HFFc6 (cell line): ENCODE measurements at places on chromosomes 2 and 18. TPM values are rescaled to one million over a fixed set of nuclear protein-coding genes. Genes with fewer than 3 reads are reported as not detected.

- peaks cover 1% of the 10 kb centered on the region; the same call in 1 of the 2 replicates for H3K27me3 ChIP-seq
- no peaks in the 10 kb centered on the region for H3K4me1 ChIP-seq
- no peak overlapping the region for H3K27ac ChIP-seq
- no peak for DNase-seq
- H3K4me3 ChIP-seq: no peak overlapping the region
- no peaks in the 10 kb centered on the region for H3K36me3 ChIP-seq
Measured at GRCh38 chr18:69484699-69485396, 84.2 kb downstream of the DOK6 start.

GRCh38 chr2:225429717-225430116, 30.2 kb downstream of the NYAP2 start:
- no peak for DNase-seq
- no peak overlapping the region for H3K27ac ChIP-seq
- no peak overlapping the region for H3K4me3 ChIP-seq
- H3K27me3 ChIP-seq: no peaks in the 10 kb centered on the region
- H3K36me3 ChIP-seq: no peaks in the 10 kb centered on the region

DNA sequence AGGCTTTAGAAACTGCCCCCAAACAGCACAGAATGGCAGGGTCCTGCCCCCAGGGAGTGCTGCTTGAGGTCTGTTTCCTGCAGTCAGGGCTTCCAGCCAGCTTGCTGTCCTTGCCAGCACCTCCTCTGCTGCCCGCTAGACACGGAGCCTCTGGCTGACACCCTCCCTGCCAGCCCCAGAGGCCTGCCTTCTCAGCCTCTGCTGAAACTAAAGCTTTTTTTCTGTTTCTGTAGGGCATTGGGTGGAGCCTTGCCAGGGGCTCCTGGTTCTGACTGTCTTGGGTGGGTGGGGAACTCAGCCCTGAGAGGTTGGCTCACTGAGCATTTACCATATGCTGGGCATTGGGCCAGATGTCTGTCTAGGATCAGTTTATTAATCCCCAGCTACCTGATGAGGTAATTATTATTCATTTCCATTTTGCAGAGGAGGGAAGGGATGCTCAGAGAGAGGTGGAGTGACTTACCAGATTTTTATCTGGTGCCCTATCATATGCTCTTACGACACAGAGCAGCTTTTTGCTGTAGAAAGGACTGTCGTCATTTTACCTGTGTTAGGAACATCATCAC, 35.4 kb downstream of the INPP4A start:
- no peak overlapping the region for H3K4me3 ChIP-seq
- no peak overlapping the region; the same call in 1 of the 2 replicates for H3K27ac ChIP-seq
- peak; percentile 63 for DNase-seq
- no peaks in the 10 kb centered on the region; the same call in none of the 2 replicates for H3K27me3 ChIP-seq

DNA sequence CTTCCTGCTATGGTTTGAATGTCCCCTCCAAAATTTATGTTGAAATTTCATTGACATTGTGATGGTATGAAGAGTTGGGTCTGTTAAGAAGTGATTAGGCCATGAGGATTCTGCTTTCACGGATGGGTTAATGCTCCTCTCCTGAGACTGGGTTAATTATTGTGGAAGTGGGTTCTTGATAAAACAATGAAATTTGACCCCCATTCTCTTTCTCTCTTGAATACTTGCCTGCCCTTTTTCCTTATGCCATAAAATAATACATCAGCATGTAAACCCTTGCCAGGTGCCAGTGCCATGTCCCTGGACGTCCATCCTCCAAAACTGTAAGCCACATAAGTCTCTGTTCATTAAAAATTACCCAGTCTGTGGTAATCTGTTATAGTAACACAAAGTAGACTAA, 352.8 kb downstream of the LRRTM4 start:
- H3K27ac ChIP-seq: no peak overlapping the region
- no peaks in the 10 kb centered on the region for H3K4me1 ChIP-seq
- H3K36me3 ChIP-seq: no peaks in the 10 kb centered on the region
- H3K4me3 ChIP-seq: no peak overlapping the region

DNA sequence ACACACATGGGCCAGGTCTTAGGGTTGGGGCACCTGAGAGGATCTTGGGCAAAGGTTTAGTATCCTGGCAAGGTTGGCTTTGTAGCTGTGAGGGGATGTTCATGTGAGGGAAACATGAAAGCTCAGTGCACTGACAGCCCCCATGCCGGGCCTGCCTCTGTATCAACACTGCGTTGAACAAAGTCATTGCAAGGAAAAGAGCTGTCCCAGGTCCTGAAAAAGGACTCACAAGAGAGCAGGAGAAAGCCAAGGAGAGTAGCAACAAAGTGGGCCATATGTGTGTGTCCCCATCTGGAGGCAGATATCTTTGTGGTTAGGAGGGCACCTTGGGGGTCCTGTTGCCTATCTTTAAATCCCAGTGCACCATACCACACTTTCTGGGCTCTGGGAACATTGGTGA, 237.8 kb upstream of the THSD7B start:
- DNase-seq: no peak
- no peaks in the 10 kb centered on the region; the same call in 1 of the 2 replicates for H3K27me3 ChIP-seq
- H3K4me3 ChIP-seq: no peak overlapping the region
- H3K4me1 ChIP-seq: no peaks in the 10 kb centered on the region
- no peak overlapping the region for H3K27ac ChIP-seq
- H3K36me3 ChIP-seq: no peaks in the 10 kb centered on the region

- H3K4me1 ChIP-seq: no peaks in the 10 kb centered on the region
- DNase-seq: no peak
- H3K36me3 ChIP-seq: no peaks in the 10 kb centered on the region
- no peak overlapping the region for H3K27ac ChIP-seq
- H3K4me3 ChIP-seq: no peak overlapping the region
- peaks cover 3% of the 10 kb centered on the region; the same call in 1 of the 2 replicates for H3K27me3 ChIP-seq
Measured at GRCh38 chr2:66122516-66122915, 312.4 kb upstream of the MEIS1 start.

DNA sequence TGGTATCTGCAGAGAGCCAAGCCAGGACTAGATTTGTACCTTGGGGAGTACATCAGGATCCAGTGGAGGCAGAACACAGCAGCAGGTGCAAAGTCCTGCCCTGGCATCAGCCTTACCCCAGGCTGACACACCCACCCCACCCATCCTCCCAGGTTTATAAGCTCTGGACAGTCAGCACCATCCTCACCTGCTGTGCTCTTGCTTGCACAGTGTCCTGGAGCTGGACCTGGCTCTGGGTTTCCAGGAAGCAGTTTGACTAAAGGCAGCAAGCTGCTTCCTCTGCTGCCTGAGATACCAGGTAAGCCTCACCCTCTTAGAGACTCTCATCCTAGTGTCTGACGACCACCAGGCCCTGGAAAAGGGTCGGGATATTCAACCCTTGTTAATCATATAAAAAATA, at the start of gene SULT1C3:
TSS of gene SULT1C3 (plus strand) at position 183 of the 400 bp plus-strand sequence. CDS start 7,227 bp downstream, outside the sequence.
- no peaks in the 10 kb centered on the region; the same call in 1 of the 2 replicates for H3K27me3 ChIP-seq
- no peak for DNase-seq
- no peak within 1 kb of the TSS for H3K27ac ChIP-seq
- H3K36me3 ChIP-seq: no peaks in the 10 kb centered on the region

DNA sequence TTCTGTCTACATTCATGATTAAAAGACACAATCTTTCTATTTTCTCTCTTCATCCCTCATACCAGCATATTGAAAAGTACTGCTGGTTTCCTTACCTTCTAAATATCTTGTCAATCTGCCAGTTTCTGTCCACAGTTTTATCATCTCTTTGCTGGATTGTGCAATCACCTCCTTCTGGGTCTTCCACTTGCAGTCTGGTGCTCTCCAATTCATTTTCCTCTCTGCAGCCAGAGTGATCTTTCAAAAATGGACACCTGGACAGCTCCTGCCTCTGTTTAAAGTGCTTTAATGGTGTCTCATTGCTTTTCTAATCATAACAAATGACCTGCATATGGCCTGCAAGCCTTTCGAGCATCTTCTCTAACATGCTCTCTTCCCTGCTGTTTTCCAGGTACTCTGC, 94.0 kb downstream of the C1QL2 start:
- H3K4me3 ChIP-seq: no peak overlapping the region
- no peak for DNase-seq
- no peaks in the 10 kb centered on the region for H3K4me1 ChIP-seq
- H3K27me3 ChIP-seq: no peaks in the 10 kb centered on the region
- H3K27ac ChIP-seq: no peak overlapping the region

DNA sequence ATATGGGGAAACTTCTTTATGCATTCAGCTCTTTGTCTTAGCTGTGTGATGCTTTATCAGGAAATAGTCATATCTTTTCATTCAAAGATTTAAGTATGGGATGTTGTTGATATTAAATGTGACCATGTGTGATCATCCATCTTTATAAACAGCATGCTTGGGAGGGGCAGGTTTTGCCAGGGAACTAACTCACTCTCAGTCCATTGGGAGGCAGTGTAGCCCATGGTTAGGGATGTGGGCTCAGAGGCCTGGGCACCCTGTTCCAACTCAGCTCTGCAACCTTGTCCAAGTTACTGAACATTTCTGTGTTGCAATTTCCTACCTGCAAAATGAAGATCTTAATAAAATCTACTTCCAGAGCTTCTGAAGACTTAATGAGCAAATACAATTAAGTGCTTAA, 92.0 kb upstream of the BCL2L11 start:
- no peak for DNase-seq
- H3K27ac ChIP-seq: no peak overlapping the region
- no peak overlapping the region for H3K4me3 ChIP-seq
- H3K27me3 ChIP-seq: peaks cover 39% of the 10 kb centered on the region
- H3K36me3 ChIP-seq: no peaks in the 10 kb centered on the region

GRCh38 chr2:18149660-18150246, 271.3 kb downstream of the KCNS3 start:
- H3K27ac ChIP-seq: no peak overlapping the region
- H3K4me1 ChIP-seq: peaks cover 12% of the 10 kb centered on the region; the same call in 1 of the 2 replicates
- H3K27me3 ChIP-seq: peaks cover 7% of the 10 kb centered on the region
- peak; percentile 49 for DNase-seq

GRCh38 chr2:61575447-61575859, 37.3 kb upstream of the XPO1 start:
- no peak overlapping the region for H3K27ac ChIP-seq
- no peaks in the 10 kb centered on the region for H3K4me1 ChIP-seq
- H3K36me3 ChIP-seq: no peaks in the 10 kb centered on the region
- DNase-seq: no peak
- peaks cover 8% of the 10 kb centered on the region for H3K27me3 ChIP-seq
- no peak overlapping the region for H3K4me3 ChIP-seq

- H3K27ac ChIP-seq: no peak overlapping the region
- no peaks in the 10 kb centered on the region for H3K36me3 ChIP-seq
- H3K4me3 ChIP-seq: no peak overlapping the region
- H3K4me1 ChIP-seq: no peaks in the 10 kb centered on the region
Measured at GRCh38 chr2:26559556-26559955, 81.6 kb downstream of the CIB4 start.

GRCh38 chr2:184272056-184272455, 326.3 kb upstream of the ZNF804A start:
- no peak overlapping the region for H3K27ac ChIP-seq
- no peaks in the 10 kb centered on the region for H3K36me3 ChIP-seq
- H3K27me3 ChIP-seq: no peaks in the 10 kb centered on the region
- DNase-seq: no peak

- no peak for DNase-seq
- H3K27me3 ChIP-seq: peaks cover 12% of the 10 kb centered on the region
- no peak overlapping the region for H3K27ac ChIP-seq
- peaks cover 15% of the 10 kb centered on the region for H3K36me3 ChIP-seq
Measured at GRCh38 chr18:22451796-22452195, 34.1 kb upstream of the CTAGE1 start.

DNA sequence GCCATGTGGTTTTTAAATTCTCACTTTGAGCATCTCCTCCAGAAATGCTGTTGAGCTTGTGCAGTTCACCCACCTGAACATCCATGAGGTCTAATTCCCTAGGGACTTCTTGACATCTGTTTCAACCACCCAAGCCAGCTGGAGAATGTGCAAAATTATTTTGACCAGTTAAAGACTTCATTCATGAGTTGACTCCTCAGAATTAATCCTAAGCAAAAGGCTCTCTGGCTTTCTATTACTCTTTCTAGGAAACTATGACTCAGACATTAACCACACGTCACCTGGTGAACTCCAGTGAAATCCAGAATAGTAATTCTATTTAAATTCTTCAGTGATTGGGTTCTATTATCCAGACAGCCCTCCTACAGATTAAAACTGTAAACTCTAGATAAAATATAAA, 247.5 kb downstream of the NBAS start:
- H3K27me3 ChIP-seq: no peaks in the 10 kb centered on the region; the same call in 1 of the 2 replicates
- H3K4me1 ChIP-seq: peaks cover 18% of the 10 kb centered on the region
- DNase-seq: peak; percentile 4
- H3K4me3 ChIP-seq: no peak overlapping the region

- no peaks in the 10 kb centered on the region; the same call in 1 of the 2 replicates for H3K36me3 ChIP-seq
- DNase-seq: no peak
- H3K27me3 ChIP-seq: no peaks in the 10 kb centered on the region; the same call in 1 of the 2 replicates
- H3K4me3 ChIP-seq: no peak overlapping the region
- no peak overlapping the region for H3K27ac ChIP-seq
- H3K4me1 ChIP-seq: peaks cover 51% of the 10 kb centered on the region
Measured at GRCh38 chr18:36415625-36416024, 118.1 kb downstream of the FHOD3 start.

GRCh38 chr2:180753809-180754761, 226.3 kb upstream of the UBE2E3 start:
- peak overlapping the region; percentile 73 for H3K27ac ChIP-seq
- peaks cover 2% of the 10 kb centered on the region; the same call in 1 of the 2 replicates for H3K27me3 ChIP-seq
- peak; percentile 50 for DNase-seq
- peaks cover 22% of the 10 kb centered on the region for H3K4me1 ChIP-seq

- DNase-seq: no peak
- H3K27me3 ChIP-seq: peaks cover 3% of the 10 kb centered on the region
- no peak overlapping the region; the same call in 1 of the 2 replicates for H3K27ac ChIP-seq
- H3K36me3 ChIP-seq: peaks cover 15% of the 10 kb centered on the region
Measured at GRCh38 chr18:48594471-48595094, 55.8 kb downstream of the CTIF start.

Gene KLHL14
- not detected in 3 replicates for total RNA-seq

Gene RBFA
- total RNA-seq: 25.8 to 26.4 TPM (median 26.3 TPM) in 3 replicates

Gene TWIST2
- total RNA-seq: 128 to 146 TPM (median 129 TPM) in 3 replicates

Gene TSPYL6
- total RNA-seq: not detected in 3 replicates

Gene COL4A3
- total RNA-seq: not detected in 3 replicates

Gene RNF152
- 46.6 to 66.9 TPM (median 55.7 TPM) in 3 replicates for total RNA-seq

Gene ITPRIPL1
- total RNA-seq: 0.36 to 1.1 TPM (median 1.00 TPM) in 3 replicates

Gene PFN4
- total RNA-seq: 1.1 TPM in 2 of 3 replicates, not detected in the other

Gene ERLEC1
- 89.2 to 102 TPM (median 94.1 TPM) in 3 replicates for total RNA-seq

Gene C18orf32
- total RNA-seq: 29.7 to 44.5 TPM (median 36.7 TPM) in 3 replicates

Gene GULP1
- total RNA-seq: 39.3 to 74.5 TPM (median 44.2 TPM) in 3 replicates

Gene MEIS1
- 64.0 to 85.4 TPM (median 78.3 TPM) in 3 replicates for total RNA-seq

Gene OTOS
- not detected in 3 replicates for total RNA-seq

Gene CTAGE1
- total RNA-seq: 0.10 to 0.13 TPM (median 0.12 TPM) in 3 replicates

Gene POU3F3
- total RNA-seq: not detected in 3 replicates

Gene ARHGAP15
- not detected in 3 replicates for total RNA-seq

Gene PRKCE
- total RNA-seq: 10.8 to 12.4 TPM (median 10.8 TPM) in 3 replicates

Gene IL1R1
- total RNA-seq: 14.2 to 25.0 TPM (median 15.0 TPM) in 3 replicates

Gene ARHGEF4
- total RNA-seq: 0.94 to 1.5 TPM (median 1.2 TPM) in 3 replicates

Gene REG1A
- total RNA-seq: not detected in 3 replicates

Gene FARP2
- total RNA-seq: 42.1 to 49.4 TPM (median 43.6 TPM) in 3 replicates

Gene ZEB2
- 58.9 to 65.4 TPM (median 60.1 TPM) in 3 replicates for total RNA-seq

Gene LRPPRC
- total RNA-seq: 59.8 to 71.4 TPM (median 65.4 TPM) in 3 replicates

Gene GCKR
- total RNA-seq: not detected in 2 replicates

Gene POTEI
- not detected in 3 replicates for total RNA-seq
